NCI-H1105 (cell line): ENCODE measurements at places on chromosomes 12 and 14.

DNA sequence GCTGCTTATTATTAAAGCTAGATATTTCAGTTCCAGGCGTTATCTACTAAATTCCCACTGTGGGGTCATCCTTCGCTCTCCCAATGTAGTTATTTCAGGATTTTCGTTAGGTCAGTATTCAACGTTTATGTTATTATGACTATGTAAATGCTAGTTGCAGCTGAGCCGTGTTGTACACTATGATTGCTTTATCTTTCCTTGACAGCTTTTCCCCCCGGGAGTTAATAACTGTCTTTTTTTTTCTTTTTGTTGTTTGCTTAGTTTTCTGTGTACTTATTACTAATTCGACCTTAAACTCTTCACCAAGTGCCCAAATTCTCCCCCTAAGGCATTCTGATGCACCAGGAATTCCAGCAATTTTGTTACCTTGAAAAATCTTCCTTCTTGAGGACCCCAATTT, 48.5 kb downstream of the SUDS3 start:
- no peak for DNase-seq

GRCh38 chr12:123231931-123232330, 1.0 kb downstream of the MPHOSPH9 start:
- DNase-seq: no peak

- no peak for DNase-seq
These were observed 184.7 kb downstream of the SRGAP1 start for GRCh38 chr12:64029013-64029857.

- DNase-seq: no peak
These were observed 94.6 kb downstream of the PAX9 start for GRCh38 chr14:36756226-36756625.

DNA sequence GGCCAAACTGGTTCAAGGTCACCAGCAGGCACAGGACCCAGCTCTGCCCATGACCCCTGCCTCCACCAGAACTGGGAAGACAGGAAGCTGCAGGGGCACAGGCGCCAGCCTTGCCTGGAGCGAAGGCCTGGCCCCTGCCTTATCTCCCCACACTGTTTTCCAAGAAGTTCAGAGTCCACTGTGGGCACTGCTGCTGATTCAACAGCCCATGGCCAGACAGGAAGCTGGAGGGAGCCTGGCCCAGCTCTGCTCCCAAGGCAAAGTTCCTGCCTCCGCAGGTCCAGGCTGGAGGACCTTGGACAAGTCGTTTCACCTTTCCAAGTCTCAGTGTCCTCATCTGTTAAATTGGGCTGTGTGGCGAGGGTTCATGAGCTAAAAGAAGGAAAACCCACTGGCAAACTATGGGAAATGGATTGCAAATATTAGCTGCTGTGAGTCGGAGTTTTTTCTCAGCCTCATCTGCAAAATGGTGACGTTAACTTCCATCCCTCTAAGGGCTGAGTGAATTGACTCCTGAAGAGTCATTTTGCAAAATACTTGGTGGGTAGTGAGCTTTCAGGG, 1.2 kb downstream of the PHETA1 start:
- no peak for DNase-seq
